ENCODE measurements at places on chromosomes 7 and 10. TPM values are rescaled to one million over a fixed set of nuclear protein-coding genes. Genes with fewer than 3 reads are reported as not detected.

DNA sequence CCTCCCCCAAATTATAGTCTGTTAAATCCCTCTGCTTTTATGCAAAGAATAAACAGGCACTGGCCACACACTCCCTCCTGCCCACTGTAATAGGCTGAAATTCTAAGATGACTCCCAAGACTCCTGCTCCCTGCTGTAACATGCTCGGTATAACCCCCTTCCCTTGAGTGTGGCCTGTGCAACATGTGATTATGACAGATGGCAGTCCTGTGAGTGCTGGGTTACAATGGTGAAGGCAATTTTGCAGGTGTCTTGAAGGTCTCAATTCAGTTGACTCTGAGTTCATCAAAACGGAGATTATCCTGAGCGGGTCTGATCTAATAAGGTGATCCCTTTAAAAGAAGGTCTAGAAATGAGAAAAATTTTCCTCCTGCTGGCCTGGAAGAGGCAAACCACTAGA lies 55.9 kb downstream of the CREB3L2 start:
- peaks cover 26% of the 10 kb centered on the region for H3K4me1 ChIP-seq
- H3K4me3 ChIP-seq, result no peak overlapping the region
- no peak for DNase-seq
- H3K27ac ChIP-seq, result no peak overlapping the region
- no peaks in the 10 kb centered on the region for H3K36me3 ChIP-seq
- no peaks in the 10 kb centered on the region for H3K27me3 ChIP-seq

DNA sequence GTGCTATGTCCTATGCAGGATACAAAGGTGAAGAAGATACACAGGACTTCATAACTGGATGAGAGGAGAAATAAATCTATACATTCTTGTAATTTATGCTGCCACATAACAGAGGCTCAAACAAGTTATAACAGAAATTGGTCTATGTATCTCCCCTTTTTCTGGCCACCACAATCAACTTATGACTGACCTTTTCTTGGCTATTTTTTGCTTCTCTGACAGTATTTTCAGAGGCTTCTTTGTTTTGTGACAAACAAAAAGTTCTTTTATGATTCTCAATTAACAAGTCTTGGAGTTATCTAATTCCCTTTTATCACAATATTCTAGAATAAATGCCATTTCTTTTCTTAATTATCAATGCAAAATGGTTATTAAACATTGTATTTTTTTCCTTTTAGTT lies 953.0 kb upstream of the ZWINT start:
- no peak overlapping the region for H3K27ac ChIP-seq
- H3K27me3 ChIP-seq, result no peaks in the 10 kb centered on the region
- no peaks in the 10 kb centered on the region for H3K4me1 ChIP-seq
- H3K4me3 ChIP-seq, result no peak overlapping the region
- H3K36me3 ChIP-seq, result no peaks in the 10 kb centered on the region

DNA sequence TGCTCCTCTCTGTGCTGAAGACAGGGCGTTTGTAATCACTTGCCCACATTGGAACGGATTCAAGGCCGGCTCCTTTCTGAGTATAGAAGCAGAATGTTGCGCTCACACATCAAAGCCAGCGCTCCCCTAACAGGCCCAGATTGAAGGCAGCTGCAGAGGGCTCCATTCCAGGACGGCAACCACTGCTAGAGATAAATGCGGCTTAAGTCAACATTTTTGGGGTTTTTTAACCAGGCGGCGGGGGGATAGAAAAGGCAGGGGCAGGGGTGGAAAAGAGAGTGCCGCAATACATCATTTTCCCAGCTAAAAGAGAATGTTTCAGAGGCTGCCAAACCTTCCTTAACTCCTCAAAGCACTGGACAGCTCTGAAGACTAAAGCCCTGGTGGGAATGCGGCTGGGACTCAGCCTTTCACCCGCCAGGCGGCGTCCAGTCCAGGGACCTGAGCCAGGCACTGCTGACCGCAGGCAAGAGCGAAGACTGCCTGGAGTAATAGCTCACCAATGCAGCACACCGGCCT lies 189.6 kb downstream of the TNS3 start:
- no peaks in the 10 kb centered on the region for H3K4me1 ChIP-seq
- DNase-seq, result no peak
- no peaks in the 10 kb centered on the region for H3K36me3 ChIP-seq
- no peak overlapping the region for H3K27ac ChIP-seq

TRIM74 gene
- not detected for total RNA-seq

GRCh38 chr7:132516042-132516840 lies 60.0 kb downstream of the PLXNA4 start:
- H3K4me3 ChIP-seq, result no peak overlapping the region
- H3K36me3 ChIP-seq, result no peaks in the 10 kb centered on the region
- H3K4me1 ChIP-seq, result no peaks in the 10 kb centered on the region
- H3K27ac ChIP-seq, result no peak overlapping the region
- no peaks in the 10 kb centered on the region for H3K27me3 ChIP-seq

DNA sequence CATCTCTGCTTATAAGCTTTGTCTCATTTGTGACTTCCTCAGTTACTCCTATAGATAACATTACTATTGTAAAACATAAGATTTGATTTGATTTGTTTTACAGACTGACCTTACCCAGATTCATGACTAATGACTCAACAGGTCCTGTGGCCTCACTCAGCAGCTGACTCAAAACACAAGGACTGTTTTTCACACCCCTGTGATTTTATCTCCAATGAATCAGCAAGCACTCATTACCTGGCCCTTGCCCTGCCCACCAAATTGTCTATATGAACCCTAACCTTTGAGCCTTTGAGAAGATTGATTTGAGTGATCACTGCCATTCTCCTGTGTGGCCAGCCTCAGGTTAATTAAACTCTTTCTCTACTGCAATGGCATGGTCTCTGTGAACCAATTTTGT lies 1064.6 kb upstream of the LRRTM3 start:
- H3K4me1 ChIP-seq, result no peaks in the 10 kb centered on the region
- no peak for DNase-seq
- H3K27me3 ChIP-seq, result no peaks in the 10 kb centered on the region
- H3K27ac ChIP-seq, result no peak overlapping the region

WEE2 gene
- 0.16 TPM for total RNA-seq

RPS24 gene
- total RNA-seq, result 2,185 TPM

ADCY1 gene
- total RNA-seq, result 14.6 TPM

DNA sequence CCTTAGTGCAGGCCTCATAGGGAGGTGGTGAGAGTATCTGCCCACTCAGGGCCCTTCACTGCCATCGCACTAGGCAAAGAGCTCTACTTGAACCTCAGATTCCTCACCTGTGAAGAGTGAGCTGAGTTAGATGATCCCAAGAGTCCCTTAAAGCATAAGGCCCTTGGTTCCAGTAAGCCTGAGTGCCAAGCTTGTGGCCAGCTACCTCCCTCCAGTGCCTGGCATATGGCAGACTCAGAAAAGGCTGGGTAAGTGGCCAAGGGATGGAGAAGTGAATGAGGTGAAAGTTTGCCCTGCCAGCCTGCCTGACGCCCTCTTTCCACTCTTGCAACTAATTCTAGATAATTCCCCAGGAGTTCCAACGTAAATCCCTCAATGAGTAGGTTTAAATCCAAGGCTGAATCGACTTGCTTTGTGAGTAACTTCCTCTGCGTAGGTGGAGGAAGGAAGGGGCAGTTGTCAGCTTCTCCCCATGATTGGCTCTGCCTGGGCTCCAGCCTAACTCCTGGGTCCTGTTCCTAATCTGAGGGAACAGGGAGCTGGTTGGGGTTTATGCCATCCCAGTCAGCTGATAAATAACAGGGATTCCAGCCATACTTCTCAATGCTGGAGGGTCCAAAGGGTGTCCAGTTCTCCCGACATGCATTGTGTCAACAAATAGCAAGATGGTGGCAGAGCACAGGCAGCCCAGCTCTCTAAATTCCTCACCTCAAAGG lies 14.2 kb downstream of the DUSP5 start:
- no peaks in the 10 kb centered on the region for H3K27me3 ChIP-seq
- H3K36me3 ChIP-seq, result peaks cover 11% of the 10 kb centered on the region
- no peak overlapping the region for H3K27ac ChIP-seq
- no peaks in the 10 kb centered on the region for H3K4me1 ChIP-seq

AZGP1 gene
- 0.17 TPM for total RNA-seq

SAP25 gene
- total RNA-seq, result 4.1 TPM

GRCh38 chr7:70712942-70713341 lies 419.0 kb upstream of the GALNT17 start:
- H3K27ac ChIP-seq, result no peak overlapping the region
- peaks cover 8% of the 10 kb centered on the region for H3K36me3 ChIP-seq
- no peak overlapping the region for H3K4me3 ChIP-seq
- H3K4me1 ChIP-seq, result peaks cover 50% of the 10 kb centered on the region

DNA sequence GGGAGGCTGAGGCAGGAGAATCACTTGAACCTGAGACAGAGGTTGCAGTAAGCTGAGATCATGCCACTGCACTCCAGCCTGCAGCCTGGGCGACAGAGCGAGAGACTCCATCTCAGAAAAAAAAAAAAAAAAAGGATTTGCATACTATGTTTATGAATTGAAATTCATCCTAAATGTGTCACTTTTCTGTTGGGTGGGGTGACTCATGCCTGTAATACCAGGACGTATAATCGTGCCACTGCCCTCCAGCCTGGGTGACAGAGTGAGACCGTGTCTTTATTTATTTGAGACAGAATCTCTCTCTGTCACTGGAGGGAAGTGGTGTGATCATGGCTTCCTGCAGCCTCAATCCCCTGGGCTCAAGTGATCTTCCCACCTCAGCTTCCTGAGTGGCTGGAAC lies 5.8 kb downstream of the ZNF212 start:
- no peak for DNase-seq
- no peaks in the 10 kb centered on the region for H3K36me3 ChIP-seq
- no peak overlapping the region for H3K27ac ChIP-seq
- no peak overlapping the region for H3K4me3 ChIP-seq
- H3K27me3 ChIP-seq, result no peaks in the 10 kb centered on the region

GRCh38 chr7:99116144-99116543 lies 27.8 kb downstream of the SMURF1 start:
- H3K36me3 ChIP-seq, result no peaks in the 10 kb centered on the region
- peaks cover 23% of the 10 kb centered on the region for H3K4me1 ChIP-seq
- H3K4me3 ChIP-seq, result no peak overlapping the region

DNA sequence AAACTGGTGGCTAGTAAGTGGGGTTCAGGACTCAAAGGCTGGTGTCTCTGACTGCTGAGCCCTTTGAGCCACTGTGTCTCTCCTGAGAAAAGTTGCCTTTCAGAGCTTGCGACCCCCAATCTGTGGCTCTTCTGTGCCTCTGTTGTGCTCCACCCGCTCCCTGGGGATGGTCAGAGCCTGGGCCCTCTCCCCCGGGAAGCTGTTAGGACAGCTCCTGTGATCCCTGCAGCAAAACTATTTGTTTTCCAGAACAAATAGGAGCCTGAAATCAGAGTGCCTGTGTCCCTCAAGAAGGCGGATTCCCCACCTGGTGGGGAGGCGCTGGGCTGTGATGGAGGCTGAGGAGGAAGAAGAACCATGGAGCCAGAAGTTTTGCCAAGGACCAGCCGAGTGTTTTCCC lies 56.4 kb upstream of the MXI1 start:
- no peak overlapping the region for H3K27ac ChIP-seq
- no peaks in the 10 kb centered on the region for H3K4me1 ChIP-seq
- H3K27me3 ChIP-seq, result peaks cover 10% of the 10 kb centered on the region
- H3K36me3 ChIP-seq, result no peaks in the 10 kb centered on the region

- H3K27me3 ChIP-seq, result no peaks in the 10 kb centered on the region
- no peaks in the 10 kb centered on the region for H3K4me1 ChIP-seq
- H3K4me3 ChIP-seq, result no peak overlapping the region
- DNase-seq, result no peak
- H3K36me3 ChIP-seq, result no peaks in the 10 kb centered on the region
Measured at GRCh38 chr10:43981232-43981631, 332.6 kb upstream of the ZNF32 start.

DNA sequence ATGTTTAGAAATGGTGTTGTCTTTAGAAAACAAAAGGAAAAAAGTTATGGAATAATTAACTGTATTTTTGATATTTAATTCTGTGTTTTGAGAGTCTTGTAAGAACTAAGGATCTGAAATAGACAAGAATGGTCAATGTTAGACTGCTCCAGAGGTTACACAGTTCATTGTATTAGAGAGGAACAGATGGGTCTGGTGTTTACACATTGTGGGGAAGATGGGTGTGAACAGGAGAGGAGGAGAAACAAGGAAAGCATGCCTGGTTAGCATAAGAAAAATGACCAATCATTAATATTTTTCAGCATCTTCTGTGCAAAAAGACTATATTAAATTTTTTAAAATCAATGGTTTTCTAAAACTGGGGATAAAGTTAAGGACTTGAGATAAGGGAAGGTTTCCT lies 11.9 kb downstream of the MEOX2 start:
- no peak overlapping the region for H3K4me3 ChIP-seq
- no peak overlapping the region for H3K27ac ChIP-seq
- DNase-seq, result no peak
- H3K27me3 ChIP-seq, result no peaks in the 10 kb centered on the region

ERVW-1 gene
- total RNA-seq, result not detected

DNA sequence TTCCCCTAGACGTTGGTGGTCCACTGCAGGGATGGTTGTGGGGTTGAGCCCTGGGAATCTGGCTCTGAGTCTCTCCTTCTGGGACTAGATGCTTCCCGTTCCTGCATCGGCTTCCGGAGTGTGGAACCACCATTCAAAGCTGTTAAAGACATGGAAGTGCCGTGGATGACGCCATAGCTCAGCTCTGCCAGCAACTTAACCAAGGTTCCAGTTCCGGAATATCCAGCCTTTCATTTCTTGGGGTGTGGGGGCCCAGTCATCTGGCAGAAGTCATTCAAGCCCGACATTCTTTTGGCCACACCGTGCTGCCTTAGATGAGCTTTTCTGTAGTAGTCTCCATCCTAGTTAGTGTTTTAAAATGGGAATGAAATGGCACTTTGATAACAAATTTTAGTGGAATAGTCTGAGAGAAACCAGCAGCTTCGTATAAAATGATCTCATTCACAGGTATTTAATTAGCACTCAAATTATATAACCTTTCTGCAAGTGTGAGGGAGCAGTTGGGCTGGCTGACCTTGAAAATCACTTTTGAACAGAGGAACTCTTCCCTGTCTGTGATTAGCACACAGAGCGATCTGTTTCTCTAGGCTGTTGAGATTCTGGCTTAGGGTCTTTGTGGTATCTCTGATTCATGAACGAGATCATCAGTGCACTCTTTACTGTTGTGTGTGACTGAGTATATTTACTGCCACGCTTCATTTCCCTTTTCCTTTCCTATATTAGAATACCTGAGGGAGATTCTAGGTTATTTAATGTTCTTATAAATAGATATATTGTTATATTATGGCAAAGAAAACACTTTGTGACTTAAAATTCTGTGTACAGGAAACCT lies 19.9 kb downstream of the LMTK2 start:
- H3K4me3 ChIP-seq, result no peak overlapping the region
- H3K36me3 ChIP-seq, result no peaks in the 10 kb centered on the region
- no peaks in the 10 kb centered on the region for H3K4me1 ChIP-seq
- H3K27me3 ChIP-seq, result no peaks in the 10 kb centered on the region
- no peak for DNase-seq
- H3K27ac ChIP-seq, result no peak overlapping the region

DNA sequence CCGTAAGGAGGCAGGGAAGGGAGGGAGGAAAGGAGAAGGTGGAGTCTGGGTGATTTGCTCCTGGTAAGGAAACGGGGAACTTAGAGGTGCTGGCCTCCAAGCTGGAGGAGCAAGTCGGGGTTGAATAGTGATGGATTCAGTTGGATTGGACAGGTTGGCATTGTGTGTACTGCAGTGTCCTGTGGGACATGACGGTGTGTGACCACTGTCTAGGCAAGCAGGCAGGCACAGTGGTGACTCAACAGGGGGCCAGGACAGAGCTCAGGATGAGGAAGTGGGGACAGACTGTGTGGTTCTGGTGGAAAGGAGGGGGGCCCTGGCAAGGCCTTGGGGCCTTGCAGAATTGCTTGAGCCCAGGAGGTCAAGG lies 48.8 kb downstream of the COL26A1 start:
- H3K36me3 ChIP-seq, result no peaks in the 10 kb centered on the region
- no peaks in the 10 kb centered on the region for H3K27me3 ChIP-seq
- peaks cover 21% of the 10 kb centered on the region for H3K4me1 ChIP-seq
- no peak overlapping the region for H3K27ac ChIP-seq
- DNase-seq, result no peak

- no peak overlapping the region for H3K27ac ChIP-seq
- no peaks in the 10 kb centered on the region for H3K27me3 ChIP-seq
- H3K36me3 ChIP-seq, result no peaks in the 10 kb centered on the region
- no peak overlapping the region for H3K4me3 ChIP-seq
- no peak for DNase-seq
Measured at GRCh38 chr10:128914681-128915080, 552.4 kb upstream of the MGMT start.

Data from GM23338 (cell line).